ENCODE measurements at places on chromosomes 6 and 20. TPM values are rescaled to one million over a fixed set of nuclear protein-coding genes. Genes with fewer than 3 reads are reported as not detected.

TPX2 gene
- 120 TPM for total RNA-seq

UNC93A gene
- not detected for total RNA-seq

CTAGE9 gene
- not detected for total RNA-seq

SLC24A3 gene
- not detected for total RNA-seq

PPP1R16B gene
- total RNA-seq, result 93.3 TPM

WDR46 gene
- 74.2 TPM for total RNA-seq

HSF2 gene
- total RNA-seq, result 28.5 TPM

DEFB124 gene
- total RNA-seq, result not detected

TRIM31 gene
- total RNA-seq, result not detected

GABRR2 gene
- 0.27 TPM for total RNA-seq

OGFRL1 gene
- total RNA-seq, result 27.9 TPM

RAET1L gene
- total RNA-seq, result not detected

LST1 gene
- total RNA-seq, result 0.29 TPM

SLC17A3 gene
- total RNA-seq, result not detected

SNAI1 gene
- 3.7 TPM for total RNA-seq

CNPY3 gene
- 28.1 TPM for total RNA-seq

DEFB132 gene
- total RNA-seq, result not detected

IL22RA2 gene
- total RNA-seq, result not detected

HIVEP1 gene
- 51.1 TPM for total RNA-seq
